AML-193 (cell line): ENCODE measurements at places on chromosomes 1 and 21.

DNA sequence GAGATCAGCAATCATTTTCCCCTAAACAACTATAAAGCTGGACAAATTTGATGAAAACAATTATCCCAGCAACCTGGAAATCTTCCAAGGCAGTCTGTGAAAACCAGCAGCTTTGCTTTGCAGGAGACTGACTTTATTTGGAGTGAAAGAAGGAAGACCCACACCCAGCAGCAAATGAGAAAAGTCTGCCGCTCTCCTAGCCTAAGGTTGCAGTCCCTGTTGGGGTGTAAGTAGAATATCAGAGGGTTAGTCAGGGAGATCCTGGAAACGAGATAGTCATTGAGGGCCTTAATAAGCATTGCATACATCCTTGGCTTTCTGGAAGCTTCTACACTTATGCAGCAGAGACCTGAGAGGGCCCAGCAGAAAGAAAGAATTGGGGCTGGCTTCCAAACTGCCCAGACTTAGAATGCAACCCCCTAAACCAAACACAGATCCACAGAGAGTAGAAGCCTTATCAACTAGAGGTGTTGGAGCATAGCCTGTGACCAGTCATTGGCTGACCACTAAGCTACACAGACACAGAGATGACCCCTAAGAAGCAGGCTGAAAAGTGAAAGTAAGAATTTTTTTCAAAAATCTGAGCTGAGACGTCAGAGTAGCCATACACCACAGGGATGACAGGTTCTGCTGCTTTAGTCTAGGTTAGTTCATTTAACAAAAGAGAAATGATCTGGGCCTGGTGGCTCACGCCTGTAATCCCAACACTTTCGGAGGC lies 98.3 kb downstream of the LYPLAL1 start:
- DNase-seq = no peak

DNA sequence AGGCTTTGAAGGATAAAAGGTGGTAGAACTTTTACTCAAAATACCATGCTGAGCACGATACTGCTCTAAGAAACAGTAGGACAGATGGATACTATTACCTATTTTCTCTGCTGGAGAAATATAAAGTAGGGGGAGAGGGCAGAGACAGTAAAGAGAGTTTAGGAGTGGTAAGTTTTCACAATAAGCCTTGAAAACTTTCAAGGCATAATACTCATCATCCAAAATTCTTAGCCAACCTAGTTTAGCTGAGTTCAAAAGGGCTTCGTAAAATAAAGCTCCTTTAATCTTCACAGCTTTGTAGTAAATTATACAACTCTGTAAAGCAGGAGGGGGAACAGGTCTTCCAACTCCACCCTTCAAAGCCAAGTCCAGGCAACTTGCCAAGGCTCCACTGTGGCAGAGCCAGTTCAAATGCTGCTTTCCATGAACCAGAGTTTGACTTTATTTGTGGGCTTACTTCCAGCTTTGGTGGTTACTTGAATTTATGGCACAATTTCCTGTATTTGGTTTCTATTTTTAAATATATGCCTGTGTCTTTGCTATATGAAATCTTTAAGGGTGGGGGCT lies 15.5 kb downstream of the TEX38 start:
- peak; percentile 33 for DNase-seq

DNA sequence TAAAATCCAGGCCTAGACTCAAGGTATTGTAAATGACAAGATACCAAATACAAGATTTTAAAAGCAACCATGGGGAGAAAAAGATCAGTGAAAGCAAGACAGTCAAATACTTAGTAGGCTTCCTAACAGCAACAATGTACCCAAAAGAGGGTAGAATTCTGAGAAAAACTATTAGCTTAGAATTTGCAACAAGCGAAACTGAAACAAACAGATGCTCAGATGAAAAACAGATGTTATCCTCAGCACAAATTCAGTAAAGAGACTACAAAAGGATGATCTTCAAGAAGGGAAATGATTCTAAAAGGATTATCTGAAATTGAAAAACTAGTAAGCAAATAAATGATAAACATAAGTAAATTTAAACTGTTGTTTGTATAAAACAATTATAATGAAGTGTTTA lies 40.0 kb downstream of the PDC start:
- DNase-seq = no peak

- DNase-seq = no peak
These were observed 25.0 kb downstream of the CRYAA start for GRCh38 chr21:43193651-43194302.

GRCh38 chr21:24217151-24217550 lies 1390.1 kb downstream of the MRPL39 start:
- no peak for DNase-seq

GRCh38 chr1:151340870-151341754 lies 5.9 kb downstream of the RFX5 start:
- peak; percentile 82 for DNase-seq

DNA sequence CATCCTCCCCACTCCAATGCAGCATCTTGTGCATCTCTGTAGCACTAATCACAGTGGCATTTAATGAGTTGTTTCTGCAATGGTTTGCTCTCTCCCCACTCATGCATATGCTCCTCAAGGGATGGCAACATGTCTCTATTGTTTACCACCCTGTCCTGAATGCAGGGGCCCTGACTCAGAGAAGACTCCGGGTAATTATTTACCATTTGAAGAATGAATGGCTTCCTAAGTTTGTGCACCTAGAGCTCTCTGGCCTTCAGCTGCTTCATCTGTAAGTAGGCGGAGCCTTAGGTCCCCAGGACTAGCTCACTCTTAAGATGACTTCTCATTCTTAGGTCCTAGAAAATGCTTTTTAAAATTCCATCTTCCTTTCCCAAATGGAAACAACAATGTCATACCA lies 63.7 kb upstream of the IGSF21 start:
- no peak for DNase-seq

GRCh38 chr1:38079019-38079418 lies 32.4 kb upstream of the POU3F1 start:
- DNase-seq = no peak

GRCh38 chr21:44791246-44791645 lies 10.4 kb downstream of the UBE2G2 start:
- DNase-seq = no peak

DNA sequence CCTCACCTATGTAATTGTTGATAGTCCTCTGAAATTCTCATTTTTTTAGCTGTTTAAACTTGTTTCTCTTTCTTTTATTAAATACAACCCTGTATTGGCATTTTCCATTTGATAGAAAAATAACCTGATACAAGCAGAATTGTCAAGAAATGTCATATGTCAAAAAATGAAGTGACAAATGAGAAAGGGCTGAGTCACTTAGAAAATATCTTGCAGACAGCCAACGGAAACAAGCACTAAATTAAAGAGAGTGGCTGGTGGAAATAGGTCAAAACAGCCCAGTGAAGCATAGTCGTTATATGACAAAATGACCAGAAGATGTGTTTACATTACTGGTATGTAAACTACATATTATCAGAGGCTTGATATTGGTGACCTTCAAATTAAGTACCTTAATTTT lies 484.4 kb downstream of the PLA2G4A start:
- no peak for DNase-seq

DNA sequence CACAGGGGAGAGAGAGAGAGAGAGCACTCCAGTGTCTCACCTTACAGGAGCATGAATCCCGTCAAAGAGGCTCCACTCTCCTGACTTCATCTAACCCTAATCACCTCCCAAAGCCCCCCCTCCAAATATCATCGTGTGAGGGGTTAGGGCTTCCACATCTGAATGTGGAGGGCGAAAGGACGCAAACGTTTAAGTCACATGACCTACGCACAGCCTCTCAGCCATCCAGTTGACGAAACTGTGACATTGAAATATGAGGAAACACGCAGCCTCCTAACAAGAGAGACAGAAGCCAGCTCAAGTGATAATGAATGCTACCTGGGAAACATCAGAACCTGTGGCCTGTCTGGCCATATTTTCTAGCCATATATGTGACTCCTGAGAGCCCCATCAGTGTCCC lies 63.7 kb downstream of the MATN1 start:
- DNase-seq = no peak

- no peak for DNase-seq
These were observed 6.6 kb upstream of the THRAP3 start for GRCh38 chr1:36217670-36218069.

DNA sequence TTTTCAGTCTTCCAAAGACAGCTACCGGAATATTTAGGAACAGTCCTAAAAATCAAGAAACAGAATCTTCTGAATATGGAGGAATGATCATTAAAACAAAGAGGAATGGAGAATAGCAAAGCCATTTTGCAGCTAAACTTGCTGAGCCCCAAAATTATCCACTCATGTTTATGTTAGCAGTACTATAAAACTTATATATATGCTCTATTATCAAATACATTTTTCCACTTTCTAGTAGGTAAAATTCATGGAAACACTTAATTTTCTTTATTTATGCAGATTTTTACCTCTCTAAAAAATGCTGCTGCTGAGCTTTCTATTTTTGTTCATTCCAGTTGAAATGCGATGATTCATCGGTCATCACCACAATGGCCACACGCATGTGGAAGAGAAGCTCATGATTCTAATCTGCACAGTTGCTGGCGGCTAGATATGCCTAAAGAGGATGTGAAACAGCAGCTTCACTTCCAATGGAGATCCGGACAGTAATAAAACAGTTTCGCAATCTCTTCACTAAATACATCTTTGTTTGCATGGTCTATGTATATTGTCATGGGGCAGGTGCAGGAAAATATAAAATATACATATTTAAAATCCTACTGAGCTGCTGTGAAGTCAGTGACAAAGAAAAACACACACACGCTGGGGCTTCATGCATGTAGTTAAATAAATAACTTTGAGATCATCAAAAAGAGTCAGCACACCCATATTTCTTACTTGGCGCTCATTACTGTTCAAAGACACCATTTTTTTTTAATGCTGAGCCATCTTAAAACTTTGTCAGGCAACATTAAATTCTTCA lies 292.2 kb downstream of the SMYD3 start:
- DNase-seq = peak; percentile 91

DNA sequence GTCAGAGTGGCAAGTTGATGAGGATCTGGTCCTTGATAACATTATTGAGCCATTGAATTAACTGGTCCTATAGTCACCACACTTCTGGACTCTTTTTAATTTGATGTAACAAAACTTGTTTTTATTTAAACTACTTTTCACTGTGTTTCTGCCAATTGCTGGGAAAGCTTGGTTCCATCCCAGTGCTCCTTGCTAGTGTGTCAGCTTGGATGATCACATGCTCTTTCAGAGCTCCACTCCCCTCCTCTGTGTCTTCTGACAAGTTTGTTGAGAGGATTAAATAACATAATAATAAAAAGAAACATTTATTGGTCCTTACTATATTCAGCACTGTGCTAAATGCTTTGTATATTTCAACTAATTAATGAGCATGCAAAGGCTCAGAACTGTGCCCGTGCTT lies 448.5 kb upstream of the B3GALT2 start:
- no peak for DNase-seq

- DNase-seq = no peak
These were observed 4.5 kb downstream of the SYDE2 start for GRCh38 chr1:85196358-85196757.

DNA sequence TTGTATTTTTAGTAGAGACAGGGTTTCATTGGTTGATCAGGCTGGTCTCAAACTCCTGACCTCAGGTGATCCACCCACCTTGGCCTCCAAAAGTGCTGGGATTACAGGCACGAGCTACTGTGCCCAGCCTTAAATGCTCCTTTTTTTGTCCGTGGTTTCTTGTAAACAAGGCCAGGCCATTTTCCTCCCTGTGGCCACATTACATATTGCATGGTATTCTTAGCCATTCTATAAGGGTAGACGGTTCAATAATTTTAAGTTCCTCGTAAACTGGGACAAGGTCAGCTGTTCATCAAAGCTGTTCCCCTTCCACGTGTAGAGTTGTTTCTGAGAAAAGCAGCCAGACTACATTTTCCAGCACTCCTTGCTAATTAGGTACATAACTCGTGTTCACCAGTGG lies 10.3 kb upstream of the LUZP1 start:
- DNase-seq = peak; percentile 18

DNA sequence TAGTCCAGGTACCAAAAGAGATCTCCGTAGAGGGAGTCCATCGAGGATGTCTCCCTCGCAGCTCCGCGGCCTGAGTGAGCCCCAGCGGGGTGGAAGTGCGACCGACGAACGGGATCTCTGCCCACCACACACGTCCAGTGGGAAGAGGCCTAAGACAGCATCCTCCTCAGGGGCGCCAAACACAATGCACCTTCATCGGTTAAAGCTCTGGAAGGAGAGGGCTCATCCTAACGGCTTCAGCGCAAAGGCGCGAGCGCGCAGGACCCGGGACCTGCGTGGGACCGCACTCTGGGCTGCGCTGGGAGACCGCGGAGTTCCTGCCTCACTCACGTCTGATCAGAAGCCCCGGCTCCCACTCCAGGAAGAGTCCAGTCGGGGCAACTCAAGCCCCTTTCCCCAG lies 7.6 kb downstream of the SLC25A24 start:
- DNase-seq = no peak

GRCh38 chr21:42553435-42553834 lies 39.8 kb downstream of the SLC37A1 start:
- DNase-seq = no peak

DNA sequence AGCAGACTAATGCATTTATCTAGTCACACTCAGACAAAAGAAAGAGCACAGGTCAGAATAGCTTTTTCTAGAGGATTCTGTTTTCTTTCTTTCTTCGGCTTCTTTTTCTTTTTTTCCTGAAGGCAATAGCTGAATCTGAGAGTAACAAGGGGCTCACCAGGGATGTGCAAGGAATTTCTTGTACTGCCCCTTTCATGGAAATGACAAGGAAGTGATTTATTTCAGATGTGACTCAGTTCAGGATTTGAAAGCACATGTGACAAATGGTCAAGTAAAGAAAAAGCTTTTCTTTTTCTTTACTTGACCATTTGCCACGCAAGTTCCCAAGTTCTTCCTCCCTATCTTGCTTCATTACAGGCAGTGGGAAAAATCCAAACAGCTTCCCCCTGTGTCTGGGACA lies 202.0 kb downstream of the GABPA start:
- DNase-seq = no peak

DNA sequence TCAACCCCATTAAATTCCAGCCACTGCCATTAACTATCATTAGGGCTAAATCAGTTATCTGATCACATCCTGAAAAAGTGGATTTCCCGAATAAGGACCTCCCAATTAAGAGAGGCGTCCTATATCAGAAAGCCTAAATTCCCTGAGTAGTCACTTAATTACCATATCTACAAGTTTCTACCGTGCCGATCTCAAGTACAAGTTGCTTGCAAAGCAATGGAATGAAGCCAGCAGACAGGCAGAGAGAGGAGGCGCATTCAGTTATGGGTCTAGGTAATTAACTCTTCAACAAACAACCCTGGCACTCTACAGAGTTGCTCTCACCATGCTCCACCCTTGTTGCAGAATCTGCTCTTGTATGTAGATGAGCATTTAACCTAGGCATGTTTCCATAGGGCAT lies 494.6 kb upstream of the RUNX1 start:
- DNase-seq = no peak

- DNase-seq = no peak
These were observed 21.6 kb upstream of the ABCA4 start for GRCh38 chr1:94142583-94142982.

DNA sequence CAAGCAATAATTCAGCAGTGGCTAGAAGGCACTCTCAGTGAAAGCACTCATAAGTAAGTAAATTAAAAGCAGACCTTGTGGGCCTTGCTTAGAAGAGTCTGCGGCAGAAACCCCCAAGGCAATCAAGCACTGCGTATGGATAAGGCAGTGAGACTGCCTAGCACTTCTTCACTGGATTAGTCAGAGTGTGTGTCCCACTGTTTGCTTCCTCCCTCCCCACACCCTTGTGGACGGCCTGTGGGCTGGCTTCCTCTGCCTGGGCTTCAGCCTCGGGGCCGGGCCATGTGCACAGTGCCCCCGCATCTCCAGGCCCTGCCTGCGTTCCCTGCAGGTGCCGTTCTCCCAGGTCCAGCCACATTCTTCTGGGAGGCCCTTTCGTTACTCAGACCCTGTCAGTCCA lies 23.8 kb downstream of the AGT start:
- no peak for DNase-seq

- DNase-seq = peak; percentile 49
These were observed 103.8 kb downstream of the BRINP3 start for GRCh38 chr1:190373705-190374336.
